Transverse colon (tissue), 4 donors: ENCODE measurements at places on chromosomes 2 and 18. TPM values are rescaled to one million over a fixed set of nuclear protein-coding genes. Genes with fewer than 3 reads are reported as not detected.

PCGF1 gene
- total RNA-seq, result 3.7 TPM

GRCh38 chr18:77062518-77063003 is 70.0 kb downstream of the MBP start:
- H3K4me3 ChIP-seq, result no peak overlapping the region
- peak overlapping the region; percentile 74 for H3K27ac ChIP-seq
- no peaks in the 10 kb centered on the region for H3K36me3 ChIP-seq
- no peaks in the 10 kb centered on the region for H3K27me3 ChIP-seq

- no peaks in the 10 kb centered on the region for H3K27me3 ChIP-seq
- no peak overlapping the region for H3K4me3 ChIP-seq
- no peak for DNase-seq
- H3K4me1 ChIP-seq, result no peaks in the 10 kb centered on the region
- H3K27ac ChIP-seq, result no peak overlapping the region
- H3K36me3 ChIP-seq, result no peaks in the 10 kb centered on the region
These were observed 1618.6 kb downstream of the DPP10 start for GRCh38 chr2:116061023-116061422.

GRCh38 chr2:213316001-213316735 is 31.9 kb downstream of the SPAG16 start:
- DNase-seq, result no peak
- H3K27ac ChIP-seq, result no peak overlapping the region

EVX2 gene
- total RNA-seq, result not detected

C1GALT1C1L gene
- not detected for total RNA-seq

GRCh38 chr2:160064916-160065315 is 2.5 kb upstream of the PLA2R1 start:
- H3K4me1 ChIP-seq, result peaks cover 19% of the 10 kb centered on the region
- H3K27ac ChIP-seq, result no peak overlapping the region
- DNase-seq, result no peak
- H3K36me3 ChIP-seq, result no peaks in the 10 kb centered on the region

DNA sequence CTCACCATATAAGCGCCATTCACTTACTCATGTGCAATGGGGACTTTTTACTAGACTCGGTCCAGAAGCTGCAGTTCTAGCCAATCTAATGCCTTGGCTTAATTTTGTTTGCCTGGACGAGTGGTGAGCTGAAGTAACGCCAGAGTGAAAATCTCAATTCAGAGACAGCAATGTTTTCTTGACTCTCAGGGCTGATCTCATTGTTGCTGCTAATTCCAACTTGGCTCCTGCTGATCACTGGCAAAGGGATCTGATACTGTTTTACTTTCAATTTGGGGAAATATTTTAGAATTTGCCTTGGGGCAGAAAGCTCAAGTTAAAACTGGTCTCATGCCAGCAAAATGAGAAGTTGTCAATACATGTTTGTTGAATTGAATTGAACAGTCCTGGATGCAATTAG is 906.6 kb upstream of the CDH2 start:
- no peaks in the 10 kb centered on the region for H3K27me3 ChIP-seq
- no peak overlapping the region for H3K27ac ChIP-seq
- H3K36me3 ChIP-seq, result no peaks in the 10 kb centered on the region
- no peak overlapping the region for H3K4me3 ChIP-seq

GRCh38 chr2:55965966-55966365 is 42.4 kb upstream of the EFEMP1 start:
- H3K27ac ChIP-seq, result no peak overlapping the region
- no peak for DNase-seq
- no peaks in the 10 kb centered on the region for H3K36me3 ChIP-seq
- no peaks in the 10 kb centered on the region for H3K27me3 ChIP-seq

- H3K27ac ChIP-seq, result no peak overlapping the region
- H3K27me3 ChIP-seq, result no peaks in the 10 kb centered on the region
- H3K4me1 ChIP-seq, result no peaks in the 10 kb centered on the region
These were observed 238.5 kb downstream of the WDR7 start for GRCh38 chr18:56889621-56890020.

DNA sequence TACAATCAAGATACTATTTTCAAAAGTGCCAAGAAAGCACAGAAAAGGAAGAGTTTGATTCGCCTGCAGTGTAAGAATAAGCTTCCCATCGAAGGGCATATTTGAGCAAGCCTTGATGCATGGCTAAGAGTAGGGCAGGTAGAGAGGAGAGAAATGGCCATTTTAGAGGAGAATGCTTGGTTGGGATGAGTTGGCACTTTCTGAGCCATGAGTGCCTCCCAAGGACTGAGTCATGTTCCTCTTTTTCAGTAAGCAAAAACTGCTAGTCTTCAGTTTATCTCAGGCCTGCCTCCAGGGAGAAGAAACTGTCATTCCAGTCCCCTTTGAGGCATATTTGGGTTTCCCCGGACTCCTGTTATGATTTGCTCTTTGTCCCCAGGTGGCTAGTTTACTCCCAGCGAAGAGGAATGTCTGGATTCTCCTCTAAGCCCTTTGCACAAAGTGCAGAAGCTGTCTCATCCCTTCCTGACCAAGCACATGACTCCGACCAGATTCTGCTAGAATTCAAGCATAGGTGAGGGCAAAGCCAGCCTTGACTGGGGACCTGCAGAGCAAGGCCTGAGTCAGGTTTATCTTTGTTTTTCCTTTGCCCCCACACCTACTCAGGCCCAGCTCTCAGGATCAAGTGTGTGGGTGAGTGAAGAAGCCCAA is 115.2 kb downstream of the TTC32 start:
- H3K27ac ChIP-seq, result no peak overlapping the region
- no peak overlapping the region for H3K4me3 ChIP-seq
- H3K27me3 ChIP-seq, result no peaks in the 10 kb centered on the region
- DNase-seq, result no peak
- no peaks in the 10 kb centered on the region for H3K4me1 ChIP-seq

DNA sequence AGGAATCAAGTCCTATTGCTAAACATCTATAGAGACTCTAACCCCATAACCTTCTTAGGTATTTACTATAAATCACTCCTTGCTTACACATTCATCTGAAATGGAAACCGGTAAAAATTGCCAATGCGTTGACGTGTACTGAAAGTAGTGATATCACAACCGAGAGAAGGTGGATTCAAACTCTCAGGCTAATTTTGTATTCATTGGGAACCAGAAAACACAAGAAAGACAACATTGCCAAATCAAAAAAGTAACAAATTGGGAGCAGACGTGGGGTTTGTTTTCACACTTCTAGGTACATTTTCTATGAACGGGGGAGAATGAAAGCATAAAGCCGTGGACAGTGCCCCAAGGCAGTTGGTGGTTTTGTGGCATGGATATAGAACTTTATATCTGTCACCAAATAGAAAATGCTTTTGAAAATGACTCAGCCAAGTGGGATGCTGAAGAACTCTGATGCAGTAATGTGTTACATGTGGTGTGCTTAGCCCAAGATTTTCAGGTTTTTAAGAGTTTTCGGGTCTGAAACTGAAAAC is 155.1 kb upstream of the RASGRP3 start:
- H3K4me1 ChIP-seq, result peaks cover 11% of the 10 kb centered on the region
- no peaks in the 10 kb centered on the region for H3K27me3 ChIP-seq
- no peak overlapping the region for H3K4me3 ChIP-seq

RFTN2 gene
- total RNA-seq, result 0.80 TPM

DNA sequence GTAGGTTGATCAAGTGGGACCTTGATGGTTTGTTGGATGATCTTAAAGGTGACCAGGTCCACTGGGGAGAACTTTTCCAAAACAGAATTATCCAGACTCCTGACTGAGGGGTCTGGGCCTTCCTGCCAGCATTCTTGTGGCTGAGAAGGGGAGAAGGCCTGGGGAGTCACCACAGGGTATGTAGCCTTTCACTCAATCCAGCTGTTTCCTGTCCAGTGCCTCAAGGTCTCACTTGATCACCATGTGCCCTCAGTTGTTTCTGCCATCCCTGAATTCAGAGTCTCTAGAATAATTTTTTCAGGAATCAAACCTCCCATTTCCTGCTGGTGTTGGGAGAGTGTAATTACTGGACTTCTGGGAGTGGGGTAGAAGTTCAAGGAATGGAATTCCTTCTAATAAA is 54.4 kb upstream of the TANC1 start:
- no peak for DNase-seq
- H3K27me3 ChIP-seq, result no peaks in the 10 kb centered on the region
- no peaks in the 10 kb centered on the region for H3K36me3 ChIP-seq
- no peak overlapping the region for H3K27ac ChIP-seq

DNA sequence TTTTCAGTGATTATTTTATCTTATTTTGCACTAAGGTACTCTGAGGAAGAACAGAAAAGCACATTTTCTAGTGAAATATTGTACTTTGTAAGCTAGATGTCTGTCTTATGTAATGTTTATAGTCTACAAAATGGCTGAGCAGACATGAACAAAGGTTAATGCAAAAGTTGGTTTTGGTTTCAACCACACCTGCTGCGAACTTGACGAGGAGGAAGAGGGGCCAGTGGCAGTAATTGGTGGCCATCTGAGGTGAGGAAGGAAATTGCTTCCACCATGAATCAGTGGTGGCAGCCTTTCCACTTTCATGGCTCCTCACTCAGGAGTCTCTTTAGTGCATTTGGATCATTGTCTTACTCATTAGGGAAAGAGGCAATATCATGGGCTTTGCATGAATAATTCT is 894.2 kb downstream of the CNTNAP5 start:
- no peak overlapping the region for H3K27ac ChIP-seq
- H3K36me3 ChIP-seq, result no peaks in the 10 kb centered on the region
- DNase-seq, result no peak
- H3K27me3 ChIP-seq, result no peaks in the 10 kb centered on the region
- no peak overlapping the region for H3K4me3 ChIP-seq
- H3K4me1 ChIP-seq, result no peaks in the 10 kb centered on the region

GRCh38 chr2:39948016-39948719 is 169.1 kb upstream of the THUMPD2 start:
- no peak overlapping the region for H3K4me3 ChIP-seq
- no peak for DNase-seq
- H3K36me3 ChIP-seq, result no peaks in the 10 kb centered on the region
- no peak overlapping the region for H3K27ac ChIP-seq

DNA sequence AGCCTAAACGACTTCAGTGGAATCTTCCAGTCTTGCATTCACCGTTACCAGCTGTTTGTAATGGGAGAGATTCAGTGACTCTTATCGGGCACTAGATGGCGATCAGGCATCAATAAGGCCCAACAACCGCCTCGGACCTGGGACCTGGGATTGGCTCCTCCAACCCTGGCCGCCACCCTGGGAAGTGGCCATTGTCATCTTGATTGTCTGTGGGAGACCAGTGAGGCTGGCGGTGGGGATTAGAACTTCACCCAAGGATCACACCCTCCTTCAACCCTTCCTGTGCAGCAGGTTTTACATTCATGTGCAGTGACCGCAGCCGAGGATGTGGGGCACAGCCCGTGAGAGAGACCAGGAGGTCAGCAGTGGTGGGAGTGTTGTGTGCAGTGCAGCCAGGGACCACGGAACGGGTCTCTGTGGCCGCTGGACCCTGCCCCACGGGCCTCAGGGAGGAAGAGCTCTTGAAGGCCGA is 85.3 kb downstream of the SPP2 start:
- DNase-seq, result peak; percentile 62
- no peak overlapping the region for H3K27ac ChIP-seq
- H3K4me3 ChIP-seq, result no peak overlapping the region
- peaks cover 5% of the 10 kb centered on the region for H3K27me3 ChIP-seq
- H3K4me1 ChIP-seq, result no peaks in the 10 kb centered on the region

COLEC12 gene
- 7.8 TPM for total RNA-seq

GRCh38 chr2:85329181-85329651 is 1.4 kb upstream of the TGOLN2 start:
- no peaks in the 10 kb centered on the region for H3K36me3 ChIP-seq
- DNase-seq, result no peak
- no peak overlapping the region for H3K27ac ChIP-seq
- H3K4me3 ChIP-seq, result no peak overlapping the region

- no peaks in the 10 kb centered on the region for H3K36me3 ChIP-seq
- no peaks in the 10 kb centered on the region for H3K4me1 ChIP-seq
- H3K27me3 ChIP-seq, result no peaks in the 10 kb centered on the region
- H3K4me3 ChIP-seq, result no peak overlapping the region
- no peak for DNase-seq
These were observed 33.3 kb downstream of the APLF start for GRCh38 chr2:68500649-68501048.

TUBA3E gene
- total RNA-seq, result not detected

- no peak overlapping the region for H3K4me3 ChIP-seq
- no peaks in the 10 kb centered on the region for H3K27me3 ChIP-seq
- H3K4me1 ChIP-seq, result no peaks in the 10 kb centered on the region
- no peak overlapping the region for H3K27ac ChIP-seq
These were observed 100.2 kb upstream of the CSRNP3 start for GRCh38 chr2:165369131-165369897.

WNT10A gene
- not detected for total RNA-seq

GRCh38 chr18:59927246-59927825 is 27.5 kb downstream of the PMAIP1 start:
- DNase-seq, result no peak
- no peak overlapping the region for H3K27ac ChIP-seq
- H3K36me3 ChIP-seq, result no peaks in the 10 kb centered on the region
- no peak overlapping the region for H3K4me3 ChIP-seq

DNA sequence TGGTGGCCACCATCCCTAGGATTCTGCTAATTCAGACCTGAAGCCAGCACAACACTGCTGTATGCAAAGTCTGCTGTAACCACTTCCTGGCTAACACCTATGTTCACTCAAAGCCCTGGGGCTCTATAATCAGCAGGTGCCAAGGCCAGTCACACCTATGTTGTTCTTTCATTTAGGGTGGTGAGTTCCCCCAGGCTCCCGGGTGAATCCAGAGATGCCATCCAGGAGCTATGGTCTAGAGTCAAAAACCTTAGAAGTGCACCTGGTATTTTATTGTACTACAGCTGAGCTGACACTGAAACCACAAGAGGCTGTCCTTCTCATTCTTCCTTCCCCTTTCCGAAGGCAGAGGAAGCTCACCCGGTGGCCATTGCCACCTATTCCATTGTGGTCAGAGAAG is 46.2 kb upstream of the CCDC141 start:
- peak; percentile 9 for DNase-seq
- no peaks in the 10 kb centered on the region for H3K36me3 ChIP-seq
- no peaks in the 10 kb centered on the region for H3K4me1 ChIP-seq
- H3K27ac ChIP-seq, result no peak overlapping the region
- H3K27me3 ChIP-seq, result no peaks in the 10 kb centered on the region

DNA sequence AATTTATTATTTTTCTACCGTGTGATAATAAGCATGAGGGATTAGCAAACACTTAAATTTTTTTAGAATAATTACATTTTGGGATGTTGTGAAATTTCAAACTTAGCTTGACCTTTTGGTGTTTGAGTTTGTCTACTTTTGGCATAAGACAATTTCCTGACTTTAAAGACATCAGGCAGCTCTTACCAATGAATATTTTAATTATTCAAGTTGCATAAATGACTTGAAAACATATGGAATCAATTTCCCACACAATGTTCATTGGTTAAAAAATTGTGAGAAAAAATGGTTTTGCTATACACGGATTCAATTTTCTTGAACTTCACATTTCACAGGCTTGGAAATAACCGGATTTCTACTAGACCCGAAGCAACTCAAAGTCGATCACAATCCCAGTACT is 243.4 kb downstream of the IKZF2 start:
- peaks cover 39% of the 10 kb centered on the region for H3K4me1 ChIP-seq
- no peak overlapping the region for H3K4me3 ChIP-seq
- H3K27me3 ChIP-seq, result no peaks in the 10 kb centered on the region
- H3K27ac ChIP-seq, result no peak overlapping the region
- DNase-seq, result no peak

GRCh38 chr18:42025491-42025890 is 70.5 kb downstream of the PIK3C3 start:
- H3K36me3 ChIP-seq, result peaks cover 23% of the 10 kb centered on the region
- no peak overlapping the region for H3K27ac ChIP-seq
- no peak overlapping the region for H3K4me3 ChIP-seq

RIF1 gene
- 22.5 TPM for total RNA-seq

CYP1B1 gene
- total RNA-seq, result 2.0 TPM
